ENCODE measurements at places on chromosomes 5 and 9.

DNA sequence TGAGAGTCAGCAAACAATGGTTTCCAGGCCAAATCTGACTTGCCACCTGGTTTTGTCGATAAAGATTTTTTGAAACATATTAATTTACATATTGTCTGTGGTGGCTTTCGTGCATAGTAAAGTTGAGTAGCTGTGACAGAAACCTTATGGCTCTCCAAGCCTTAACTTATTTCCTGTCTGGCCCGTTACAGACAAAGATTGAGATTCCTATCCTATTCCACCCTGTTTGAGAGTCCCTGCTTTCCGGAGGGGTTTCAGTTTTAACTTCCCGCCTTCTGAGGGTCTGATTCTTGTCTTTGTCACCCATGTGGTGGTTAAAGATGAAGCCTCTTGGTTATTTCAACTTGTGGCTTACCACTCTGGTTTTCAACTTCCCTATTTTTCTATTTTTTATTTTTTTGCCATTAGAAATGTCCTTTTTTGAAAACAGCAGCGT lies 11.4 kb downstream of the OTULIN start:
- no peak for DNase-seq

DNA sequence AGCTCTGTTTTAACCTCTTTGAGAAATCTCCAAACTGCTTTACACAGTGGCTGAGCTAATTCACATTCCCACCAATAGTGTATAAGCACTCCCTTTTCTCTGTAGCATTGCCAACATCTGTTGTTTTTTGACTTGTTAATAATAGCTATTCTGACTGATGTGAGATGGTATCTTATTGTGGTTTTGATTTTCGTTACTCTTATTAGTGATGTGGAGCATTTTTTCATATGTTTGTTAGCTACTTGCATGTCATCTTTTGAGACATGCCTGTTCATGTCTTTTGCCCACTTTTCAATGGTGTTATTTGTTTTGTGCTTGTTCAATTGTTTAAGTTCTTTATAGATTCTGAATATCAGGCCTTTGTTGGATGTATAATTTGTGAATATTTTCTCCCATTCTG lies 225.2 kb upstream of the TRPC7 start:
- DNase-seq: no peak

- DNase-seq: no peak
These were observed 359.0 kb upstream of the SLC30A5 start for GRCh38 chr5:68734781-68735180.

- no peak for DNase-seq
These were observed 186.9 kb upstream of the CD180 start for GRCh38 chr5:67383451-67383850.

- no peak for DNase-seq
These were observed 1072.4 kb upstream of the CDH6 start for GRCh38 chr5:30121043-30121442.

DNA sequence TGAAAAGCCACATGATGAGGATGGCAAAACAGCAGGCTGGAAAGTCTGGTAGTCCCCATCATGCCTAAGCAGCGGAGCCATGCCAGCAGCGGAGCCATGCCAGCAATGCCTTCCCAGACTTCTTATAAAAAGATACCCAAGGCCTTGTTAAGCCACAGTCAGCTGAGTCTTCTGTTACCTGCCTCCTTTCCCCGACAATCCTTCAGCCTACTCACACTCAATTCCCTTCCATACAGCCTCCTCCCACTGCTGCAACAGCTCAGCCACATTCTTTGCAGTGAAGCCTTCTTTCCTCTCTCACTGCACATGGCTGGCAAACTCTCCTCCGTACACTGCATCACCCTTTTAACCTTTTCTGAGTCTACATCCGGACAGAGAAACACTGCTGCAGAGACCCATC lies 114.9 kb downstream of the AUH start:
- DNase-seq: no peak

DNA sequence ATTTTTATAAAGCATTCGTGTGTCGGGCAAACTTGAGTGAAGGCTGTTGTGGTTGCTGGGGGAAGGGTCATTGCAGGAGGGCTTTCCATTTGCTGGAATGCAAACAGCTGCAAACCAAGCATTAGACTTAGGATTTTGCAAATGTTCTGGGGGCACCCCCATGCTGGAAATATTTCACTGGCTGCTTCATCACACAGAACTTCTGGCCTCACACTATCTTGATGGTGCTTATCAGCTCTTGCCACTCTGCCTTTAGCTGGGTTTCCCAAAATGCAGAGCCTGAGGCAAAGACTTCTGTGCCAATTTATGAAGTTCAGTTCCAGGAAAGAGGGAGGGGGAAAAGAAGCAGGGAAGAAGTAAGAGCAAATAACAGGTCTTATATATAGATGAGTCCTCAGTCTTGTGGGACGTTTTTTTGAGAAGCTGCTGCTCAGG lies 8.6 kb upstream of the COL15A1 start:
- no peak for DNase-seq

DNA sequence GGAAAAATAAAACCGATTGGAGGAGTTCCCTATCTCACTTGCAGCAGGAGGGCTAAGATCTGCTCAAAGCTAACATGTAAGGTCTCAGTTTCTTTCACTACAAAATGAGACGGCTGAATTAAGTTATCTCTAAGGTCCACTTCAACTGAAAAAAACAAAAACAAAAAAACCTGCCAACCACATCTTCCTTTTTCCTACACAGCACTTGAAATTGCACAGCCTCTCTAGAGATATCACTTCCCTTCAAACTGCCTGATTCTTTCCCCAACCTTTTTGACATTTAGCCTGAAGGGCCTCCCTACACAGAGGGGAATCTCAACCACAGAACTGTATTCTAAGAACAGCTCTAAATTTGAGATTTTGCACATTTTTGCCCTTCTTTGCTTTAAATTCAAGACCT lies 227.9 kb upstream of the TARS1 start:
- DNase-seq: no peak

All from NCI-H187 (cell line).